ENCODE measurements at places on chromosomes 2 and 18. TPM values are rescaled to one million over a fixed set of nuclear protein-coding genes. Genes with fewer than 3 reads are reported as not detected.
A peak's percentile ranks its signal among the peaks of the same experiment; 100 is the strongest.

STEAP3 gene
- polyA plus RNA-seq, result 27.1 TPM

CD226 gene
- 1.7 TPM for polyA plus RNA-seq

PRKRA gene
- polyA plus RNA-seq, result 67.8 TPM

DNA sequence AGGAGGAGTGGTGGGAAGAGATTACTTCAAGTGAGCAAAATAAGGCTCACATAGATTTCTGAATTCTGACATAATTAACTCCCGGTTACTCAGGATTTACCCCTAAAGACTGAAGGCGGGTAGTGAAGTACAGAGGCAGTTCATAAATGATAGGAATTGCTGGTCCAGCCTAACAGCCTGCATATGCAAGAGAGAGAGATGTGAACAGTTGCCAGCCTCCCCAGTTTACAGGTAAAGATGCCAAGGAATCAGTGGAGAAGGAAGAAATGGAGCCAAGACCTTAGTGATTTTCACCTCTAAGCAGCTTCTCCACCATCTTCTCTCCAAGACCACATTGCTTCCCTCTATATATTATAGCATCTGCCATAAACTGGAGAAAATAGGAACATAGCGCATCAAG is 91.8 kb upstream of the THUMPD2 start:
- no peak for DNase-seq

GRCh38 chr2:46230677-46231425 is 66.4 kb upstream of the EPAS1 start:
- no peak for DNase-seq

GRCh38 chr2:171895786-171896185 is 1.7 kb upstream of the SLC25A12 start:
- DNase-seq, result peak; percentile 20

- no peak for DNase-seq
Measured at GRCh38 chr2:181853696-181854095, 37.8 kb upstream of the ITPRID2 start.
